ENCODE measurements at places on chromosomes 5 and 9. TPM values are rescaled to one million over a fixed set of nuclear protein-coding genes. Genes with fewer than 3 reads are reported as not detected.

Gene NTNG2
- total RNA-seq: 4.8 TPM

GRCh38 chr5:176652136-176652535, 4.9 kb downstream of the TSPAN17 start:
- DNase-seq: no peak
- H3K36me3 ChIP-seq: peaks cover 22% of the 10 kb centered on the region
- H3K27ac ChIP-seq: no peak overlapping the region
- H3K4me3 ChIP-seq: no peak overlapping the region
- peaks cover 53% of the 10 kb centered on the region for H3K4me1 ChIP-seq

Gene C9orf152
- not detected for total RNA-seq

GRCh38 chr5:171544913-171545765, 125.7 kb downstream of the FGF18 start:
- H3K36me3 ChIP-seq: no peaks in the 10 kb centered on the region
- H3K27me3 ChIP-seq: no peaks in the 10 kb centered on the region
- DNase-seq: no peak
- no peak overlapping the region for H3K27ac ChIP-seq
- no peaks in the 10 kb centered on the region for H3K4me1 ChIP-seq

- H3K36me3 ChIP-seq: peaks cover 4% of the 10 kb centered on the region
- peaks cover 27% of the 10 kb centered on the region for H3K4me1 ChIP-seq
- DNase-seq: no peak
- no peaks in the 10 kb centered on the region for H3K27me3 ChIP-seq
Observed at GRCh38 chr9:124270504-124271335, 13.0 kb downstream of the NEK6 start.

GRCh38 chr9:135360617-135361016, 119.0 kb upstream of the PPP1R26 start:
- H3K4me1 ChIP-seq: peaks cover 17% of the 10 kb centered on the region
- H3K4me3 ChIP-seq: no peak overlapping the region
- no peak for DNase-seq
- peak overlapping the region; percentile 80 for H3K27ac ChIP-seq
- H3K36me3 ChIP-seq: no peaks in the 10 kb centered on the region
- H3K27me3 ChIP-seq: no peaks in the 10 kb centered on the region

DNA sequence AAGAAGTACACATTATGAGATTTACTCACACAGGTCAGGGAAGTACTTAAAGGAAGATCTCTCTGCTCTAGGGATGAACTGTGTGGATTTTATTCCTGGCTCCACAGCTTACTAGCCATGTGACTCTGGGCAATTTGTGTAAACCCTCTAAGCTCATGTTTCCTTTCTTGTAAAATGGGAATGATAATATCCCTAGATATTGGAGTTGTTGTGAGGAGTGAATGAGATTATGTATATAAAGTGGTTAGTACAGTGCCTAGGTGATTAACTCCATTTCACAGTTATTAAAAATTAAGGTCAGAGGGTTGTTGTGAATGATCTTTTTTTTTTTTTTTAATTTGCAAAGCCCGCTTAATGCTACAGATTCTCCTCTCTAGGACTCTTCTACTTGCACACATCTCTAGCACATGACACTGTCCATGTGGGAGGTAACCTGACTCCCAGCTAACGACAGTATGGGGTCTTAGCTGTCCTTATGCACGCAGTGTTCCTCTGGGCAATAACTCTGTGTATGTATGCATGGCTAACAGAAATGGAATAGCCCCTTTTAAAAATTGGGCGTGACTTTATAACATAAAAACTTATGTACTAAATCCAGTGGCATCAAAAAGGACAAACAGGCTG, 23.9 kb upstream of the MYOT start:
- no peaks in the 10 kb centered on the region for H3K36me3 ChIP-seq
- H3K27ac ChIP-seq: no peak overlapping the region
- no peak overlapping the region for H3K4me3 ChIP-seq
- H3K27me3 ChIP-seq: no peaks in the 10 kb centered on the region

- peaks cover 8% of the 10 kb centered on the region for H3K4me1 ChIP-seq
- H3K36me3 ChIP-seq: no peaks in the 10 kb centered on the region
- H3K27ac ChIP-seq: no peak overlapping the region
Observed at GRCh38 chr5:88515068-88515467, 246.4 kb upstream of the TMEM161B start.

- H3K4me1 ChIP-seq: no peaks in the 10 kb centered on the region
- H3K36me3 ChIP-seq: no peaks in the 10 kb centered on the region
- H3K27ac ChIP-seq: no peak overlapping the region
- no peak for DNase-seq
- H3K27me3 ChIP-seq: no peaks in the 10 kb centered on the region
Observed at GRCh38 chr5:32984851-32985610, 273.9 kb downstream of the NPR3 start.

GRCh38 chr9:70006306-70006705, 37.3 kb upstream of the MAMDC2 start:
- DNase-seq: no peak
- H3K4me1 ChIP-seq: no peaks in the 10 kb centered on the region
- H3K36me3 ChIP-seq: no peaks in the 10 kb centered on the region
- H3K27me3 ChIP-seq: peaks cover 4% of the 10 kb centered on the region

GRCh38 chr5:181084621-181085195, 44.6 kb downstream of the BTNL9 start:
- peaks cover 42% of the 10 kb centered on the region for H3K27me3 ChIP-seq
- no peaks in the 10 kb centered on the region for H3K36me3 ChIP-seq
- no peak for DNase-seq
- no peaks in the 10 kb centered on the region for H3K4me1 ChIP-seq
- no peak overlapping the region for H3K4me3 ChIP-seq

Gene BARX1
- not detected for total RNA-seq

DNA sequence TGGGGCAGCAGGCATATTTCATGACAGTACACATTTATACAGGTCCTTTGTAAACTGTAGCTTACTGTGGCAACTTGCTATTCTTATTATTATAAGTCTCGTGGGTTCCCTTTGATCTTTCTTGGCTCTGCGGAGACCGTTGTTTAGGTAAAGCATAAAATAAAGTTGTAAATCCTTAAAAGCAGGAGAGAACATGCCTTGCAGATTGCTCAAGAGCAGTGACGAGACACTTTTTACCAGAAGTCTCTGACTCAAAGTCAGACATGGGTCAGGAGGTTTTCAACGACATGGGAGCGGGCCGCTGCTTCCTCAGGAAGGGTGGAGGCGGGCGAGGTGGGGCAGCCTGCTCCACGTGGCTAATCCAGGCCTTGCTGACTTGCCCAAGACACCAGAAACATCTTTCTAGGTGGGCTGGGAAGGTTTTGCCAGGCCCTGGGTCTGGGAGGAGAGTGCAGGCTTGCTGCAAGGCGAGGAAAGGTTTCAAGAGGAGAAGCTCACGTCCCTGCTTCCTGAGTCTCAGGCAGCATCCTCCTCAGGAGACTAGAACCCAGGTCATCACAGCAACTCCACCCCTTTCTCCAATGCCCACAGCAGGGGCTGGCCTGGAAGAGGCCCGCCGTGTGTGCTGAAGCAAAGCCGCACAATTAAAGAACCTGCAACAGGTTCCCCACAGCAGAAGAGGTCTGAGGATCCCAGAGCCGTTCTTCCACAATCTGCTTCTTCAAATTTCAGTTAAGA, 6.5 kb downstream of the TBC1D2 start:
- no peak overlapping the region for H3K4me3 ChIP-seq
- H3K27me3 ChIP-seq: peaks cover 4% of the 10 kb centered on the region
- no peak overlapping the region for H3K27ac ChIP-seq

GRCh38 chr5:88288528-88289197, 20.0 kb upstream of the TMEM161B start:
- no peaks in the 10 kb centered on the region for H3K4me1 ChIP-seq
- peaks cover 21% of the 10 kb centered on the region for H3K36me3 ChIP-seq

GRCh38 chr9:15144622-15145061, 162.4 kb downstream of the TTC39B start:
- no peak for DNase-seq
- no peak overlapping the region for H3K4me3 ChIP-seq
- H3K36me3 ChIP-seq: no peaks in the 10 kb centered on the region
- peaks cover 16% of the 10 kb centered on the region for H3K27me3 ChIP-seq
- no peak overlapping the region for H3K27ac ChIP-seq
